ENCODE measurements at places on chromosomes 4 and X. TPM values are rescaled to one million over a fixed set of nuclear protein-coding genes. Genes with fewer than 3 reads are reported as not detected.
A peak's percentile ranks its signal among the peaks of the same experiment; 100 is the strongest.

The CPE gene
- total RNA-seq, result not detected

The EGF gene
- total RNA-seq, result not detected

- DNase-seq, result no peak
These were observed 20.0 kb downstream of the DIAPH2 start for GRCh38 chrX:96704629-96705028.

GRCh38 chr4:132934911-132935310 is 214.2 kb upstream of the PCDH10 start:
- DNase-seq, result no peak

DNA sequence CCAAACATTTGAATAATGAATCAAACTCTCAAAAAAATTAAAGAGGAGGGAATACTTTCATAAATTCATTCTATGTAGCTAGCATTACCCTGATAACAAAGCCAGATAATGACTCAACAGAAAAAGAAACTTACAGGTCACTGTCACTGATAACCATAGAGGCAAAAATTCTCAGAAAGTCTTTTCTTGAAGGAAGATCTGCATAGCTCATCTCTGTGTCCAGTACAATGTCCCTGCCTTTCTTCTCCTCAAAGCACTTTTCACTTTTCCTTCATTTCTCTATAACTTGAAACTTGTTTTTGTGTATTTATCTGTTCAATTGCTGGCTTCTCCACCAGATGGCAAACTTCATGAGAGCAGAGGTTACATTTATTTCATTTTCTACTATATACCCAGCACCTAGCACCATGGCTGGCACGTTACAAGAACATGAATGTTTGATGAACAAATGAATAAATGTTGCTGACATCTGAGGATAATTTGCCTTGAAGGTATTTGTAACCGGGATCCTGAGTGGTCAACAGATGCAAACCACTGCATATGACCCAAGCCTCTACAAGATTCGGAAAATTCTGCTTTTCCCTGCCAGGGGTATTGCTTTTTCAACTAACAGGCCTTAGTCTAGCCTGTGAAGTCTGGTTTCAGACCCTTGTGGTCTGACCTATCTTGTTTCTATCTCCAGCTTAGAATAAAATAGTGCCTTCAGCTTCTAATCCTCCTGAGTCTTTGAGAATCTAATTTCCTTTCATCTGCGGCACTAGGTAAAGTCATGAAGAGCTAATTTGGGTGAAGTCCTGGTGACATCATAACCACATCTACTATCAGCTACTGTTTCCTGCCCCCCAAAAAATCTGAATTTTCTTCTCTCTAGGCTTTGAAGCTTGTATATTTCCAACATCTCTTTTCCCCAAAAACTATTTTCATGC is 52.5 kb upstream of the ANTXR2 start:
- DNase-seq, result no peak

DNA sequence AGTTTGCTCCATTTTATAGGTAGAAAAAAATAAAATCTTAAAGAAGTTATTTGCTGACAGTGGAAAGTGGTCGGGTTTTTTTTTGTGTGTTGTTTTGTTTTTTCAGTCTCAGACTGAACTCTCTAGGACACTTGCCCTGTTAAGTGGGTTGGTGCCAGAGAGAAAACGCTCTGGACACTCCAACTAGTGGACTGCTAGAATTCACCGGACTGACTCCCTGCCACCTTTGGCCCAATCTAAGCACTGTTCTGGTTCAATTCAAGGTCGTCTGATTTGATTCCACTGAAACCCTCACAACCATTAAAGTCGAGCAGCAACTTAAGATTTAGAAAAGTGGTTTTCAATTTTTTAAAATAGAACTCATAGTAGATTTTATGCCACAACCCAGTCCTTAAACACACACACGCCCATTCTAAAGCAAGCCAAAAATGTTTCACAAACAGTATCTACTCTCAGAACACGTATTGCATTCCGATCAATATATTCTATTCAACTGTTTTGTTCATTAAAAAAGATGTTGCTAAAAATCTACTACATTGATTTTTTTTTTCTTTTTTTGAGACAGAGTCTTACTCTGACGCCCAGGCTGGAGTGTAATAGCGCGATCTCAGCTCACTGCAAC is 27.3 kb downstream of the RWDD4 start:
- DNase-seq, result no peak

The COL4A5 gene
- total RNA-seq, result not detected

DNA sequence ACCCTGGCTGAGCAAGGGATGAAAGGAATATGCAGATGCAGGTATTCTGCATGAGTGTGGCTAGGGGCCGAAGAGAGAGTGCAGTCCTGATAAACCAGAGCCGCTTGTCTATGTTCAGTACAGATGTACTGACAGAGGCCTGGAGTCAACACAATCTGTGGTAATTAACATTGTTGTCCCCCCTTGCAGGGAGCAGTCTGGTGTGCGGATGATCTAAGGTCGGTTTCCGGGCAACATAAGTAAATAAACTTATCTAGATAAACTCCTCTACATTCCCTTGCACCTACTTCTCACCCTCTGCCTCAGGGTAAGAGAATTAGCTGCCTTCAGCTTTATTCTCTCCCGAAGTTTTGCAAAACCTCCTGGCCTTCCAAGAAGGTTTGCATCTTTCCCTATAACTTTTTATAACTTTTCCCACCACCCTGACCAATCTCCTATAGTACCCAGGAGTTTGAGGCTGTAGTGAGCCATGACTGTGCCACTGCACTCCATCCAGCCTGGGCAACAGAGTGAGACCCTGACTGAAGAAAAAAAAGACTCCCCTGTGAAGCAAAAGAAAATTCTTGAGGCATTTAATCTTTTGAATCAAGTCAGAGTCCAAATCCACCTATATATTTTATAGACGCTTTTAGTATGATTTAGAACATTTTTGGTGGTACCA is 26.6 kb downstream of the SNX25 start:
- DNase-seq, result no peak

GRCh38 chr4:124282301-124282898 is 430.1 kb downstream of the ANKRD50 start:
- DNase-seq, result no peak

DNA sequence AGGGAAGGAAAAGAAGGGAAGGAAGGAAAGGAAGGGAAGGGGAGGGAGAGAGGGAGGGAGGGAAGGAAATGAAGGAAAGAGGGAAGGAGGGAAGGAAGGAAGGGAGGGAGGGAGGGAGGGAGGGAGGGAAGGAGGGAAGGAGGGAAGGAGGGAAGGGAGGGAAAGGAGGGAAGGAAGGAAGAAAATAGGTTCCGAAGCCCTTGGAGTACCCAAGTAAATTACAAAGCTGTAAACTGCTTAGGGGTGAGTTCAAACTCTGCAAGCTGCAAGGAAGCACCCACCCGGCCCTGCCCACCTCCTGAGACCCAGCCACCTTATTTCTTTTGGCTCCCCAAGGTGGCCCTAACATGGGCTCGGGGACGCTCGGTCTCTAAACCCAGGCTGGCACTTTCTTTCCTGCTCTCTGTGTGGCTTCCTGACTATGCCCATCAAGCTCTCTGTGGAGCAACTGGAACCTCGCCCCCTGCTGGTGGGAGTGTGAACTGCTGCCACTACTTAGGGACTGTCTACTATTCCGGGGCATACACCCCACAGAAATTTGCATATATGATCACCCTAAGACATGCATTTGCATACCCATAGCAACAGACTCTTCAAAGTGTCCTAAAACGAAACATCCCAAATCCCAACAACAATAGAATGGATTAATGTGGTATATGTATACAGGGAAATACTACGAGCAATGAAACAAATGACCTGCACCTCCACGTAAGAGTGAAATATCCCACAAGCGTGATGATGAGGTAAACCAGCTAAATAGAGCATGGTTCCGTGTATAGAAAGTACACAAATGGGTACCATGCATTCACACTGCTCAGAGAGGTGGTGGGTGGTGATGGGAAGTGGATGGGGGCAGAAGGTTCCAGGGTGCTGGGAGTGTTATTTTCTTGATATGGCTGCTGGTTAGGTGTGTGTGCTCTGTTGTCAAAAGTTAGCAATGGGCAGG is 151.7 kb upstream of the TBL1X start:
- DNase-seq, result peak; percentile 58

DNA sequence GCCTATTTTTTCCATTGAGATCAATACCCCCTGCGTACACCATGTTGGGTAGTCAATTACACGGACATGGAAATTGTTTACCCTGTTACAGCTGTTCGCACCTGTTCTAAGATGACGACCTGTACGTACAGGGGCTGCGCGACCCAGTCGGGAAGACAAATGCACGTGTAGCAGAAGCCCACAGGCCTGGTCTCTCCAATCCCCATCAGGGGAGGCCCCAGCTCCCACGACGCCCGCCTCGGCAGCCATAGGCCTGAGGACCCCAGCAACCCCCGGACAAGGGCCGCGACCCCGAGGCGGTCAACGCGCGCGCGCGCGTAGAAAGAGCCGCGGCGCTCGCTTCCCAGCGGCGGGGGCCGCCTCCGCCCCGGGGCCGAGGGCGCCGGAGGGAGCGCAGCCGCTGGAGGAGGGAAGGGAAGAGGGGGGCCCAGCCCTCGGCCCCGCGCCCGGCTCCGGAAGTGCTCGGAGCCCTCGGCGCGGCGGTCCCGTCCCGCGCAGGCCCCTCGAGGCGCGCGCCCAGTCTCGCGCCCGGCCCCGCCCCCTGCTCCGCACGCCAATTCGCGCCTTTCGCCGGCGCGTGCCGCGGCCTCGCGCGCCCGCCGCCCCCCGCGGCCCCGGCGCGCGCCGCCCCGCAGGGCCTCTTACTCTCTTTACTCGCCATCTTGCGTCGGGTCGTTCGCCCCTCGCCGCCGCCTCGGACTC is 618 bp downstream of the RBBP7 start:
- DNase-seq, result peak; percentile 77
